ENCODE measurements at places on chromosomes 6 and 20.

- no peak for DNase-seq
Observed at GRCh38 chr20:31918466-31919105, 33.3 kb downstream of the PDRG1 start.

DNA sequence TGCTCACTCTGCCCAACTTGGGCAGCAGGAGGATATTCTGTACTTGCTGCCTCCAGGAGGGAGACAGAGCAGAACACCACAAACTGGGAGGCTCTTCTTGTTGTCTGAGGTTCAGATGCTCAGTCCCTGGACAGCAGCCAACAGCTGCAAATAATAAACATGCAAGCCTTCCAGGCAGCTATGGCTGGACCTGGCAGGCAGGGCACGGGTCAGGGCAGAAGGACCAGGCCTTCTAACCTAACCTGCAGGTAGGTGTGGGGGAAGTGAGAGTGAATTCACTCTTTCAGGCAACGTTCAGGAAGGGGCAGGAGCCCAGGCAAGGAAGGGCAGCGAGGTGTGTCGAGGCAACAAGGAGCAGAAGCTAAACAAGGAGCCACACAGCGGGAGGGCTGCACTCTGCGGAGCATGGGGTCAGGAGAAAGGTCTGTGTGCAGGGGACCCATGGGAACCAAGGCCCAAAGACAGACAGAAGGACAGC lies 31.5 kb downstream of the NINL start:
- DNase-seq, result peak; percentile 20

GRCh38 chr6:107337191-107337741 lies 122.1 kb downstream of the PDSS2 start:
- DNase-seq, result no peak

GRCh38 chr20:48294196-48294595 lies 508.9 kb upstream of the SULF2 start:
- DNase-seq, result peak; percentile 73

DNA sequence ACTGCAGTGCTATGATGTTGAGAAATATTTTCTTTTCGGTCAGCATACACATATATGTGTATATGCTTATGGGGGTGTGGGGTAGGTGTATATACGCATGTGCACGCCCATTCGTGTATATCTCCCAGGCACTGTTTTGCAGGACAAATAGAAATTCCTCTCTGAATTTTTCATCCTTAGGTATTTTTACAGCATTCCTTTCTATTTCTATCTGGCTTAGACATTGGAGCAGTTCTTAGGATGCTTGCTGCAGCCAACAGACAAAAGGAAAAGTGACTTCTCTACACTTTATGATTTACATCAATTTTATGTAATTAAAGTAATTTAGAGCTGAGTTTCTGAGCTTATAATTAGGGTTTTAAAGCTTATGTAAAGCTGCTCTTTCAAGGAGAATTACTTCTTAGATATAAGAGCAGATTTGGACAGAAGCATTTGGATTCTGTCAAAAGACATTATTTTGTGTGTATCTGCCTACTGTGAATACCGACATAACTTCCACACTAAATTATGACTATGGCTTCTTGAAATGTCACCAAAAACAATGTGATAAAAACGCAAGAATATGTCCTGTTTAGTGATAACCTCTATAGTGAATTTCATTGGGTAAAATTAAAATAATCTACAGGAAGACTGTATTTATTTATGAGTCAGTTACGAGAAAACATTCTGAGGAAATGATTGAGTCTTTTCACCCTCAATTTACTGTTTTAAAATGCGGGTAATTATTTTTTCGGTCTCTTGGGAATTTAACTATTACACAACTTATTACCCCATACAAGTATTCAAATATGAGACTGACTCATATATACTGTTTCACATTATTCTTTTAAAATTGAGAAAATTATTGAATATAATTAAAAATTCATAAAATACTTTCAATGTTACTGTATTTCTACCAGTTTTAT lies 21.3 kb upstream of the CEP43 start:
- DNase-seq, result peak; percentile 31

DNA sequence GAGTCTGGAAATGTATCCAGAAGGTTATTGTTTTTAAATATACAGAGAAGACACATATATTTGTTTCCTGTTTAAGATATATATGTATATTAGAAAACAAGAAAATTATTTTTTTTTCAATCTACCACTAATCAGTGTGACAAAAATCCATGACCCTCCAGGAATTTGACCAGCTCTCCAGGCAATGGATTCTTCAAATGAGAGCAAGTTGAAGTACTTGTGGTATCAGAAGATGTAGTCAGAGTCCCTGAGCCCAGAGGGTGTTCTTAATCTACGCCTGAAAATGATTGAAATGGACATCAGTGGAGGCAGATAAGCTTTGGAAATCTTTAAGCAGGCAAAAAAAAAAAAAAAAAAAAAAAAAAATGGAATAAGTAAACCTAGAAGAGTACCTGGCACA lies 186.5 kb upstream of the QKI start:
- no peak for DNase-seq

GRCh38 chr6:31752739-31753319 lies 9.6 kb upstream of the SAPCD1 start:
- DNase-seq, result no peak

GRCh38 chr6:13303668-13304017 lies 24.7 kb downstream of the TBC1D7 start:
- no peak for DNase-seq

Data from lung microvascular endothelial cell (primary cell).